Stimulated activated CD4-positive, alpha-beta T cell treated with anti-CD3 and anti-CD28 coated beads, TNF-alpha, amount 100 ng/mL, for 4 hours (primary cell): ENCODE measurements at places on chromosomes 1 and 21.

- no peak for DNase-seq
These were observed 815.5 kb downstream of the BRINP3 start for GRCh38 chr1:189662190-189662589.

DNA sequence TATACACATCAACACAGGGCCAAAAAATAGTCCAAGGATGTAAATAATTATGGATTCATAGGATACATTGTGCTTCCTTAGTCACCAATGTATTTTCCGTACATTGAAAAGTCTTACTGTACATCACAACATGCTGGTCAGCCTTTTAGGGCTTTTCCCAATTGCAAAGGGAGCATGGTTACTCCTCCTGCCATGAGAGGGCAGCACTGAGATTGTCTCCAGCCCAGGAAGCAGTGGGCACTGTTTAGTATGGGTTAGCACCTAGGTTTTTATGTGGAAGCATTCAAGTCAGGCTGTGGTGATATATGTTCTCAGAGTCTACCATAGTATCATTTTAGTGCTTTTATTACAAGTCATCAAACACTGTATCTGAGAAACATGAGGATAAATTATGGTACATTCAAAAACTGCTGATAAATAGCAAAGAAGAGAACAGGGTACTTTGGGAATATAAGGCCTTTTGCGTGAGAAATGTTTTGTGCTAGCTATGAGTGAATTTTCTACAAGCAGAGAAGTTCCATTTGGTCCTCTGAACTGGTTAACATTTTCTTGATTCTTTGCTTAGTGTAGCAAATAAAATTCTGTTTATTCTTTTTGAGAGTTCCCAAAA is 34.0 kb downstream of the ST6GALNAC5 start:
- DNase-seq: no peak

- DNase-seq: no peak
These were observed 34.4 kb upstream of the LRRC7 start for GRCh38 chr1:69533343-69533742.

GRCh38 chr1:30005972-30006619 is 717.3 kb downstream of the MATN1 start:
- no peak for DNase-seq

DNA sequence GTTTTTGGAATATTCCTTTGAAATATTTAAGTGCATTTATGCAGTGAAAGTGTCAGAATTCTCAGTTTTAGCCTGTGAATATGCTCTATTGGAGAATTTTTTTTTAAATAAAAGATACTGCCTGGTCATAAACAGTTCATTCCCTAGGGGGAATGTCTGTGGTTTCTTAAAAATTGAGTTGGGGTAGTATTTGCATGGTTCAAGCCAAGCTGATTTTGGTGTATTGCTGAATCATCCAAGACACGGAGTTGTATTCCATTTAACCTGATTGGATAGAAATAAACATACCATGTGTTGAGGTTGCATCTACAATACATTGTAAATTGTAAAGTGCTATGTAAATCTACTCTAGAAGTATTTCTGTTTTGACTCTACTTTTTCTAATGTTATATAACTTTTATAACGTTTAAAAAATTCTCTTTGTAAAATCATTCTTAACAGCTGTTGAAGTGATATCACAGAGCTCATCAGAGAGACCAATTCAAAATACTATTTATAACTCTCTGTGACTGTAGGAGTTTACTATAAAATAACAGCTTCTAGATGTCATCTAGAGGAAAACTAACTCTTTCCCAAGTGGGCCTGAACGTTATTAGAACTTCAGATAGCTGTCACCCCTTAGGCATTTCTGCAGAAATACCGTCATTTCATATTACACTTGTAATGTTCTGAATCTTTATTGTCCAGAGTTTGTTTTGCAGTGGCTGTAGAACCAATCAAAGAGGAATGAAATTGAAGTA is 199.1 kb downstream of the USP25 start:
- no peak for DNase-seq

DNA sequence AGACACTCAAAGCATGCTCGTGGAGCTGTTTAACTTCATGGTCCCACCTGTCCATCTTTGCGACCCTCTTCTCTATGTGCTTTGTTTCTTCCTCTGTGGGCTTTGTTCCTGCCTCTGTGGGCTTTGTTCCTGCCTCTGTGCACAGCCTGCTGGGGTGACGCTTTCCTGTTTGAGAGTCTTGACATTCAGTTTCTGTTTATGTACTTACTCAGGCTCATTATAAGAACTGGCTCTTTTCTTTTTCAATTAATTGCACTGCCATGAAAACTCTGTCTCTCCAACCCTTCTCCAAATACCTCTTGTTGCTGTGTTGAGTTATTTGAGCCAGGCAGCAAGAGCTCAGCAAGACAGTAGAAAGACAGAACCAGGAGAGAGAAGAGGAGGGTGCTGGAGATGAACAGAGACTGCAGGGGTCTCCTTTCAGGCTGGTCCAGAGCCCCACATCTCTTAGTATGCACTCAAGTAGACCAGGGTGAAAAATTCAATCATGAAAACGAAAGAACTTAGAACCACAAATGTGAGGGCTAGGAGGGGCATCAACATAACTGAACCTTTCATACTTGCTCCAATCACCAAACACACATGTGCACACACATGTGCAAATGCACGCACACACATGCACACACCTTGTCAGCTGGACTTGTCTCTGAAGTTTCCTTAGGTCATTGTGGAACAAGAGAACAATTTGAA is 88.3 kb upstream of the SGIP1 start:
- DNase-seq: peak; percentile 26

- DNase-seq: no peak
These were observed 283.0 kb downstream of the LRRIQ3 start for GRCh38 chr1:73914951-73915350.

GRCh38 chr1:44553771-44554170 is 120.5 kb downstream of the TMEM53 start:
- DNase-seq: no peak

- DNase-seq: no peak
These were observed 21.4 kb downstream of the PEA15 start for GRCh38 chr1:160226623-160227022.

- DNase-seq: no peak
These were observed 100.6 kb upstream of the RAB4A start for GRCh38 chr1:229170274-229170673.

DNA sequence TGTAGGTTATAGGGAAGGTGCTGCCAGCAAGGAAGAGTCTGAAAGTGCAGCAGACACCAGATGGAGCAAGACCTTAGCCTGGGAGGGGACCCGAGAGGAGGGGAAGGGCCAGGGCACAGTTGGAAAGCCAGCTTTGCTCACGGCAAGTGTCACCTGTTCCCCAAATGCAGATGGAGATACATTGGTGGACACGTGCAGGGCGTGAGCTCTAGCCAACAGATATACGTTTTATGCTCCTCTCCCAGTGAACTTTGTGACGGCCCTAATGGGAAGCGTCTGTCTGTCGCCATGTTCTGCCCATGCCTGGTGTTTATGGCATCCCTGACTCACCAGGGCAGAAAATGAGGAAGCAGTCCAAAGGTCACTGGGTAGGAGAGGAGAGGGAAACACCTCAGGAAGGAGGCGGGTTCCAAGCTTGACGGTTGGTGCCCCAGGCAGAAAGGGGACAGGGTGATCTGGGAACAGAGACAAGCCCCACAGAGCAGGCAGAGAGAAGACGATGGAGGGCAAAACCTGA is 7.6 kb downstream of the GPA33 start:
- no peak for DNase-seq

DNA sequence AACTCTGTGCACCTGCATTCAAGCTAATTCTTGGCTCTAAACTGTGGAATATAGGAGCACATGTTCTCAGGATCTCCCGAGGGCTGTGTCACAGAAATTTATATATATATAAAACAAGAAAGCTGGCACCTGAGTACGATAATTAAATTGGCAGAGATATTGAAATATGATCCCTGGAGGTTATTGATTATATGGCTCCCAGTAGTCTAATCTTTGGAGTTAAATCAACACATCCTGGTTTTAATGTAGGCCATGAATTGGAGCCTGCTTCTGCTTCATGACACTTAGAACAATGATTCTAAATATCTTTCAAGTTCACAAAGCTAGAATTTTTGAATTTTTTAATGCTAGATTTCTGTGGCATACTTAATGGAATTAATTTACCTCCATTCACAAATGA is 84.3 kb downstream of the CTH start:
- DNase-seq: no peak

- no peak for DNase-seq
These were observed 6.4 kb downstream of the OR2C3 start for GRCh38 chr1:247529771-247530355.
